ENCODE measurements at places on chromosomes 6 and 20.

- DNase-seq = no peak
Observed at GRCh38 chr6:132205946-132206345, 195.3 kb downstream of the MOXD1 start.

GRCh38 chr6:148959008-148959407 is 212.2 kb downstream of the UST start:
- no peak for DNase-seq

DNA sequence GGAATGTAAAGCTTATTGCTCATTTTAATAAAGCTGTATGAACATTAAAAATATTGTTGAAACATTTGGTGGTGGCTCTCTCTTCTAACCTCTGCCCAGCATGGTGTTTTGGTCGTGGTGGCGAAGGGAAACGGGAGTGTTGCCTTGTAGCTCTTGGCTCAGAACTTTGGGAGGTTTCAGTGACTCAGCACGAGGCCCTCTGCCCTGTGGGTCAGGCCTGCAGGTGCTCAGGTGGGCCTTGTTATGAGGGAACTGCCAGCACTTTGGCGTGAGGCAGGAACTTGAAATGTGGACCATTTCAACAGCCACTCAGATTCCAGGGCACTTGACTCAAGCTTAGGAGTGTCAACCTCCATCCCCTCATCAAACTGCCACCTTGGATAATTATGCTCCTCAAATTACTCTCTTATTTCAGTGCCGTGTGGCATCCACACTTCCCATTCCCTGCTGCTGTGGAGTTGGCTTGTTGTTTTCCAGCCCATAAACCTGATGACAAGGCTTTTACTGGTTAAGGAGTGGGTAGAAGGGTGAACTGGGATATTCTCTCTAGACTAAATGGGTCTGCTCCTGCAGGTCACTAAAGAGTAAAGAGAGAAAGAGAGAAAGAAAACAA is 36.3 kb downstream of the PRDM1 start:
- no peak for DNase-seq

DNA sequence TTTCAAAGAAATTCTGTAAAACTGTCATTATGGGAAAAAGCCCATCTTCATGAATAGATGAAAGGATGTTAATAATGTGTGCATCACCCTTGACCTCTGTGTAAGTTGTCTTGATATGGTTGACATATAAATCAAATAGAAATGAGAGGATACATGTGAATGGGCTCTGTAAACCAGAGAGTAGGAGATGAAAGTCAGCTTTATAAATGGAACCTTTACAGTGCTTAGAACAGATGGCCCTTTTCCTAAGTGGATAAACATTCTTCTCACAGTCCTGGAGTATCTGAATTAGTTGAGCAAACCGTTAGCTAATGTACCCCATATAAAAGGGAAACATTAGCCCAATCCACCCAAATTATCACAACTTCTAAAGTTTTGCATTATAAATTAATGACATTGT is 57.5 kb downstream of the MYLK4 start:
- DNase-seq = no peak

DNA sequence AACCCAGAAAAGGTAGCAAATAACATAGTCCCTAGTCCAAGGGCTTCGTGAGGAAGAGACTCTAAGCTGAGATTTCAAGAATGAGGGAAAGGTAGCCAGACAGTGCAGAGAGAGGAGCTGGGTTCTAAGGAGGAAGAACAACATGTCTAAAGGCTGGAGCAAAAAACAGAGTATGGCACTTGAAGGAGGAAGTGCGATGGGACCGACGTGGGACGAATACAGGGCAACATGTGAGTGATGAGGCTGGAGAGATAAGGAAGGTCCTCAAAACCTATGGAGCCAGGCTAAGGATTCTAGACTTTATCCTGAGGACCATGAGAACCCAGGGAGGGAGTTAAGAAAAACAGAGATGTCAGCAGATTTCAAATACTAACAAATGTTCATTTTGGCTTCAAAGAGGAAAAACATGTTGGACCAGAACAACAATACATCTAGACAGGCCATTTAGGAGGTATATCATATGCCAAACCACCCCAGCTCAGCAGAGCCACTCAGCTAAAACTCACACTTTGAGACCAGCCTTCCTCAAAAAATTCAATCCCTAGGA is 17.5 kb downstream of the ATXN1 start:
- no peak for DNase-seq

DNA sequence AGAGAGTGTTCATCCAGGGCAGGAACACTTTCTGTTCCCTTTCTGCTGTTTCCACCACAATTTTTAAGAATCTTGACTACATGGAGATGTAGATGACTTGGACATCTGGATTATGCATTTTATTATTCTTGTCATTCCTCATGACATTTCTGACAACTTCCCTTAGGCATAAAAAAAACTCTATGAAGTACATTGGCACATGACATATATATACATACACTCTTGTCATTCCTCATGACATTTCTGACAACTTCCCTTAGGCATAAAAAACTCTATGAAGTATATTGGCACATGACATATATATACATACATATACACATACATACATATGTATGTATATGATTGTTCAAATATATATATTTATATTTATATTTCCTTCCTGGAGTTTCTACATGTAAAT is 531.5 kb downstream of the COL12A1 start:
- no peak for DNase-seq

- no peak for DNase-seq
Observed at GRCh38 chr6:134503585-134504281, 185.8 kb upstream of the SGK1 start.

DNA sequence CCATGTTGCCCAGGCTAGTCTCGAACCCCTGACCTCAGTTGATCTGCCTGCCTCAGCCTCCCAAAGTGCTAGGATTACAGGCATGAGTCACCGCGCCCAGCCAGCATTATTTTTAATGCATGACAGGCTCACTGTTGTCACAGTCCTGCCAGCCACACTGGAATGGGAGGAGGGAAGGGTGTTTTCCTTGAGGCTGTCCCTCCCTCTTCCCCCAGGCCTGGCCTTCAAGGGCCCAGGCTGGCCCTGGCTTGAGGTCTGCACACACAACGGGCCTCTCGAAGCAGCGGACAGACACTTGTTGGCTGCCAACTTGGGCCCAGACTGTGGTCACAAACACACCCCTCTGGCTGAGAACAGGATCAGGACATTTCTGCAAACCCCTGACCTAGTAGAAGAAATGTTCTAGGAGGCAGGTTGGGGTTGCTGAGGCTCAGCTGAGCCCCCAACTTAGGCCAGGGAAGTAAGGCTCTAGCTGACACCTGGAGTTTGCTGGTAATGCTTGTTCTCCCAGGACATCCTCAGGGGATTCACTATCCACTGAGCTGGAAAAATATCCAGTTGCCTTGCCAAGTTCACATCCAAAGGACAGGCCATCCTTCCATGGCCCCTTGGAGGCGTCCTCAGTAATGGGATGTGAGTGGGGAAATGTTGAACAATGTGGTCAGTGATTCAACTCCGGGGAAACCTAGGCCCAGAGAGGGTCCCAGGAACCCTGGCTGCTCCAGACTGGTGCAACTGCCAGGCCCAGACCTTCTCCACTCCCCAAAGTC is 9.9 kb downstream of the SNTA1 start:
- no peak for DNase-seq

- DNase-seq = no peak
Observed at GRCh38 chr6:35435074-35435837, 16.9 kb upstream of the FANCE start.

DNA sequence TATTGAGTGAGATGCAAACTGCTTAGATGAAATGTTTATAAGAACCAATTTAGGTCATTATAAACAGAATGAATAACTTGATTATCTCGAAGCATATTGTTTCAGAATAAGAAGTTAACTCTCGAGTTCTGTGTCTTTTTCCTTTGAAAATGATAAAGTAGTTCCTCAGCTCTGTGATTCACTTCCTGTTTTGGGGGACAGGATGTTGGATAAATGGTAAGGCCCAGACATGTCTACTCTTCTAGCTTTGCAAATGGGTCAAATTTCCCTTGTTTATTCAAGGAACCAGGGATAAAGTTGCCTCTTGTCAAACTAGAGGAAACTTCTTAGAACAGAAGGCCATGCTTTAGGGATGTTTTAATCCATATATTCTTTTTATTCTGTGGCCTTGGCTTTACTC is 246.9 kb downstream of the SOX4 start:
- DNase-seq = no peak

- DNase-seq = no peak
Observed at GRCh38 chr6:154414021-154414813, 57.6 kb upstream of the IPCEF1 start.

- no peak for DNase-seq
Observed at GRCh38 chr20:49367113-49367512, 89.3 kb upstream of the ZNFX1 start.

DNA sequence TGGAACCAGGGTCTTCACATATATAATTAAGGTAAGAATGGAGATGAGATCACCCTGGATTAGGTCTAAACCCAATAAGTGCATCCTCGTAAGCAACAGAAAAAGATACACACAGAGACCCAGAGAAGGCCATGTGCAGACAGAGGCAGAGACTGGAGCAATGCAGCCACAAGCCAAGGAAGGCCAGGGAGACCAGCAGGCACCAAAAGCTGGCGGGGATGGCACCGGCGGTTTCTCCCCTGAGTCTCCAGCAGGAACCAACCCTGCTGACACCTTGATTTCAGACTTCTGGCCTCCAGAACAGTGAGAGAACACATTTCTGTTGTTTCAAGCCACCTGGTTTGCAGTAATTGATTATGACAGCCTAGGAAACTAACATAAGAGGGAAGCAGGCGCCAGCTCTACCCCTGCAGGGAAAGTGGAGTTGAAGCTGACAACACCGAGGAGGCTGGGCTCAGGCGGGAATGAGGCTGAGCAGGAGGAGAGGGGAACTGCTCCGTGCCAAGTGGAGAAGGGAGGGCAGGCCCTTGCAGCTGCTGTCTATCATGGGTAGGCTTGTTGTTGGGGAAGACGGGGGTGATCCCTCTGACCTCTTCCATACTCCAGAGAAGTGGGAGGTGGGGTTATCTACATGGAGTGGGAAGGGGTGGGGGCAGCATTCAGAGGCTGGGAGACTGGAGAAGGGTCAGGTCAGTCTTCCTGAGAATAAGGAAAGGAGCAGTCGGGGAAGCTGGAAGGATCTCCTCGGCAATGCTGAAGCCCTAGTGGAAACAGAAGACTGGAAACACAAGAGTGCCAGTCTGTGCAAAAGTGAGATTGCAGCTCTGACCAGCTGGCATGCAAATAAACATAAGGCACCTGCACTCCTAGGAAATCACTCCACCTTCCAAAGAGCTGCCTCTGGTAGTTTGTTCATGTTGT is 72.7 kb downstream of the NFATC2 start:
- no peak for DNase-seq

DNA sequence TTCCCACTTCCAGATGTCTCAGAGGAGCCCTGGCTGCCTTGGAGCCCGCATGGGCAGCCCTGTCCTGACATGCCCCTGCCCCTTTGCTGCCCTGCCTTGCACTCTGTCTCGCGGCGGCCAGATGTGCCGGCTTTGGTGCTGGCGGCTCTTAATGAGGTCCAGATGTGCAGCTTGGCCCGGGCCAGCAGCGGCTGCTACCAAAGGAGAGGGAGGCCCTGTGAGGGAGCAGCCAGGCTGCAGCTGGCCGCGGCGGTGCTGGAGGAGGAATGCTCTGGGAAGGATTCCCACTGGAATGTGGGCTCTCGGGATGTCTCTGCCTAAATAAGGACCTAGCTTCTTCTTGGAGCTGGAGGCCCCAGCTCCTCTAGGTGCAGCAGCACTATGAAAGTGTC is 72.4 kb downstream of the FGD2 start:
- DNase-seq = no peak

- DNase-seq = no peak
Observed at GRCh38 chr6:139981066-139981624, 606.7 kb upstream of the CITED2 start.

DNA sequence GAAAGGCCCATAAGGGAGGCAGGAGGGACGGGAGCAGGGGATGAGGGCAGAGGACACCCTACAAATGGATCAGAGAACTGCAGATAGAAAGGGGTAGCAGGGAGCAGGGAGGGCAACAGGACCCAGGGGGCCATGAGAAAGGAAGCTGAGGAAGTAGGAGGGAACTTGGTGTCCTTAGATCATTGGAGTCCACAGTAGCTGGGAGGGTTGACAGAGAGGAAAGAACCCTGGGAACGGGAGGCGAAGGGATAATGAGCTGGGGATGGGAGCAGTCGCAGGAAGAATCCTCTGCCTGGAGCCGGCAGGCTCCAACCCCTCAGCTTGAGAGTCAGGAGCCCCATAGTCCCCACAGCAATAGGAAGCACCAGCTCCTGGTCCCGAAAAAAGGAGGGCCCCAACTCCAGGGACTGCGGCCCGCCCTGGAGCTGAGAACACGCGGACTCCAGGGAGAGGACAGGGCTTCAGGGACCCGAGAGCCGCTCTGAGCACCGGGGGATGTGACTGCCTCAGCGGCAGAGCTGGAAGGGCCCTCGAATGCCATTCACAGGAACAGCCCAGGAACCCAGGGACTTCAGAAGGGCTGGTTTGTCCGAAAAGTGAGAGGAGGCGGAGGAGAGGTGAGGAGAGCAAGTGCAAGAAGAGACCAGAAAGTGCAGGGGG is 32.7 kb downstream of the HLA-A start:
- no peak for DNase-seq

DNA sequence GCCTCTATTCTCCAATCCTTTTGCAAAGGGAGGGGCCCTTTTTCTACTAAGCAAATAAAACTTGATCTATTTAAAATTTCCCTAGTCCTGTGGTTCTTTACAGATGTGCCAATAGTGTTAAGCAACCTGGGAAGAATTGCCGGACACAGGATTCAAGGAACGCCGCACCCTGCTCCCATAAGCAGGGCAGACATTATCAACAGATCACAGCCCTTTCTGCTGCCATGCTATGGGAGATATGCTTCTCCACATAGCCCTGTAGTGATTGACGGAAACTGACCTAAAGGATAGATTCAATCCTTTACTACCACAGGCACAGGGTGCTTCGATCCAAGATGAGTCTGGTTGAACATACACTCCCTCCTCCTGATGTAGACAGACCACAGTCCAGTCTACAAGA is 118.4 kb upstream of the TRAF3IP2 start:
- no peak for DNase-seq

- no peak for DNase-seq
Observed at GRCh38 chr6:32432050-32432450, 7.6 kb upstream of the HLA-DRA start.

DNA sequence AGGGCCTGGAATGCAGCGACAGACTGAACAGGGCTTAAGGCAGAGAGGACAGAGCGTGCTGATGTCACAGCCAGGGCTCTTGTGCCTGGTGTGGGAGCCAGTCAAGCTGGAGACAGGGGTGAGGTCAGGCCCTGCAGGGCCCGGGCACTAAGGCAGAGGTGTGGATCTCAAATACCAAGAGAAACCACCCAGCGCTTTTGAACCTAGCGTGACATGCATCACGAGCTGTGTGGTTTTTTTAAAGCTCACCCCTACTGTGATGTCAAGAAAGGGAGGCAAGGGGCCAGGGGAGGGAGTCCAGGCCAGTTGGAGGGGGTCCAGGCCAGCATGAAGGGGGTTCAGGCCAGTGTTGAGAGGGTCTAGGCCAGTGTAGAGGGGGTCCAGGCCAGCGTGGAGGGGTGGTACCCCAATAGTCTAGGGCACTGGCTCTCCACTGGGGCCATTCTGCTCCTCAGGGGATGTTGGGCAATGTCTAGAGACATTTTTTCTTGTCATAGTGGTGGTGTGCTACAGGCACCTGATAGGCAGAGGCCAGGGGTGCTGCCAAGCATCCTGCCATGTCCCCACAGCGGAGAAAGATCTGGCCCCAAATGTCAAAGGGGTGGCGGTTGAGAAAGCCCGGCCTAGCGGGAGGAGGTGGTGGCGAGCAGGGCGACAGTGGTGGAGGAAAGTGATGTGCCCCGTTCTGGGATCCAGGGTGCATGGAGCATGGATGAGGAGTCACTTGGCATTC is 42.6 kb downstream of the RBM38 start:
- no peak for DNase-seq
